ENCODE measurements at places on chromosomes 16 and 17.

GRCh38 chr17:76720211-76720610 lies 6.2 kb downstream of the JMJD6 start:
- no peak for DNase-seq

- DNase-seq = no peak
These were observed 68.5 kb downstream of the CDC27 start for GRCh38 chr17:47120521-47121095.

DNA sequence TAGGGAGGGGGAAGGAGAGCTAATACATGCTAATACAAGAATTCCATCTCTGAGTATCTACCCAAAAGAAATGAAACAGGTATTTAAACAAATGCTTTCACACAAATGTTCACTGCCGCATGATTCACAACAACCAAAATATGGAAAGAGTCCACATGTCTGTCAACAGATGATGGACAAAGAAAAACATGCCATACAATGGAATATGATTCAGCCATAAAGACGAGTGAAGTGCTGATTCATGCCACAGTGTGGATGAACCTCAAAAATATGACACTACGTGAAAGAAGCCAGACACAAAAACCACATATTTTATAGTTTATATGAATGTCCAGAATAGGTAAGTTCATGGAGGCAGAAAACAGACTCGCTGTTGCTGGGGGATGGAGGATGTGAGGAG lies 321.4 kb downstream of the FOXL1 start:
- DNase-seq = no peak

- no peak for DNase-seq
These were observed 9.8 kb upstream of the TMEM92 start for GRCh38 chr17:50264263-50265113.

GRCh38 chr17:50330151-50330775 lies 15.7 kb upstream of the XYLT2 start:
- DNase-seq = no peak

- DNase-seq = no peak
These were observed 36.4 kb upstream of the SSTR5 start for GRCh38 chr16:1036166-1036565.

GRCh38 chr17:80941743-80942422 lies 49.8 kb upstream of the CHMP6 start:
- DNase-seq = no peak

- no peak for DNase-seq
These were observed 6.7 kb downstream of the CLEC19A start for GRCh38 chr16:19292186-19292585.

- DNase-seq = no peak
These were observed 52.9 kb upstream of the LGALS9 start for GRCh38 chr17:27577884-27578717.

DNA sequence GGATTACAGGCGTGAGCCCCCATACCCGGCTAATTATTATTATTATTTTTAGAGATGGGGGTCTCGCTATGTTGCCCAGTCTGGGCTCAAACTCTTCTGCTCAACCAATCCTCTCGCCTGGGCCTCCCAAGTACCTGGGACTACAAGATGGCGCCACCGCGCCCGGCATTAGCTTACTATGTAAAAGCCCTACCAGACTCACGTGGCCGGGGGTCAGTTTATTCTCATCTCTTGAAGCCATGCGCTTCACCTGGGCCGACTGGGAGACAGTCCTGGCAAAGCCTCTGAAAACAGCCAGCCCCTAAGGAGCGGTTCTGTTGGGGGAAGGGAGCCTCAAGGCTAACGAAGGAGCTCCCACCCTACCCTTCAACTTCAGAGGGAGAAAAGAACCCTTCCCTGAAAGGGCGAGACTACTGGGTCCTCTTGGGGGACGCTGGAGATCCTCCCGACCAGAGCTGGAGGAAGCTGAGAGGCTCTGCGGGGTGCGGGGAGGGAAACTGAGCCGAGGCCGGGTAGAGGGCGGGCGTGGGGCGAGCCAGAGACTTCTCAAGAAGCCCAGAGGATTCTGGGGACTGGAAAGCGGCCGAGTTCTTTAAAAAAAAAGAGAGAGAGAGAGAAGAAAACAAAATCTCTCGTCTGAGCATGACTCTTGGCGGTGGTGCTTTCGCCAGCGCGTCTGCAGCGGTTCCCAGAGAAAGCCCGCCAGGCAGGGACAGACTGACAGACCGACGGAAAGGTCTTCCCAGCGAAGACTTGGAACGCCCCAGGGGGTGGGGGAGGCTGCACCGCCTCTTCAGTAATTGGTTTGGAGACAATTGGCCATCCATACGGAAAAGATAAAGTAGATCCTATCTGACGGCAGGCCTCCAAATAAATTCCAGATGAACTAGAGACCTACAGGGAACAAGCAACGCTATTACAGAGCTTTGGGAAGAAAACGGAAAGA lies 5.6 kb upstream of the TUBG2 start:
- no peak for DNase-seq

GRCh38 chr17:59046192-59046591 lies 60.5 kb downstream of the TRIM37 start:
- DNase-seq = no peak

- peak; percentile 39 for DNase-seq
These were observed 1.8 kb downstream of the KIAA0513 start for GRCh38 chr16:85029408-85029784.

GRCh38 chr17:29588017-29588561 lies 1.4 kb downstream of the GIT1 start:
- DNase-seq = peak; percentile 36
